GM06990 (cell line): ENCODE measurements at places on chromosomes 12 and 14.

DNA sequence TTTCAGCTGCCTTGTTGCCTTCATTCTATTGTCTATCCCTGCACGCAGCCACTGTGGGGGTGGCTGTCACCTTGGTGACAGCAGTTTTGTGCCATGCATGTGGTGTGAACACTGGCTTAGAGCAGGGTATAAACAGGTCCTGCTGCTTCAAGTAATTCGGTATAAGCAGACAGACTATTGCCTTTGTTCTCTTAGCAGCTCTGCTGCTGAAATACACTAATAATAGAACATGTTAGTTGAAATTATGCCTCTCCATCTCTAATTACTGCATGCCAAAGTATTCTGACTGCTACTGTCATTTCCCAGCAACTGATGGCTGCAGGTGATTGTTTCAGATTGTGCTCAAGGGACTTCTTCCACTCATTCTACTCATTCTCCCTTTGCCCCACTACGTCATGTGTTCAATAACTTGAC is 34.6 kb downstream of the PTPRO start:
- peak; percentile 6 for DNase-seq

DNA sequence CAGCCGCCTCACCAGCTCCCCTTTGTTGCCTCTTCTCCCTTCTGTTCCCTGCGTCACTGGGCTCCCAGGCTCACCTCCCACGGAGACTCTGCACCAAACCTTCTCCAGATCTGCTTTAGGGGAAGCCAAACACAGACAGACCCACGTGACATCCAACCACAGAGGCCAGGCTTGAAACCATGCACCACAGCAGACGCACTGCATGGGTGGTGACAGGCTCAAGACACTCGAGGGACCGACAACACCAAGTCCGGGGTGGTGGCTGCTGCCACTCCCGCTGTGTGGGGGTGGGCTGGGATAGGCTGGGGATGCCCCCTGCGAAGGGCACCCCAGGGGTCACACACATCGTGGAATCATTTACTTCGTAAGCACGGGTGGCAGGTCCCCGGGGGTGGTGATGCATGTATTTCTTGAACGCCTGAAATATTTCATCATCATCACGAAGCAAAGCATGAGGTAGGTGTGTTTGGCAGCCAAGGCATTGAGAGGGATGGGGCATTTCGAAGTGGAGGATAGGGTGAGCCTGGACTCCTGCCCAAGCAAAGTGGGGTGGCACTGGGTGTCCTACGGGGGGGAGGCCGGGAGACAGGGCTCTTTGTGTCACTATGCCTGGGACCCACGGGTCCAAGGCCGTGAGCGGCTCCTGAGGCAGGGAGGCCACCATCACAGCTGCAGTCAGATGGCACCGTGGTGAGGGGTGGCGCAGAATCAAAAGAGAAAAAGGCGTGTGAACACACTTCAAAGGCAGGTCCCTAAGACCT is 66.8 kb upstream of the RFLNA start:
- no peak for DNase-seq

DNA sequence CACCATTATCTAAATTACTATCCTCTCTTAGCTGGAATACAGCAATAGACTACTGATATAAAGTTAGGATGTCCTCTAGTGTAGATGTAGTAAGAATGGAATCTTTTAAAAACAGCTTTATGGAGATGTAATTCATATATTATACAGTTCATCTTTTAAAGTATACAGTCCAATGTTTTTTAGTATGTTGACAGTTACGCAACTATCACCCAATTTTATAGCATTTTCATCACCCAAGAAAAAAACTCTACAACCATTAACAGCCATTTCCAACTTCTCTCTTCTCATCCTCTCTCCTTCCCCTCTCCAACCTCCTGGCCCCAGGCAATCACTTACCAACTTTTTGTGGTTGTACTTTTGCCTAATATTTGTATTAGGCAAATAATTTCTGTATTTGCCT is 22.6 kb downstream of the EPYC start:
- DNase-seq, result no peak

GRCh38 chr12:27178255-27178654 is 65.8 kb upstream of the STK38L start:
- DNase-seq, result no peak

- peak; percentile 23 for DNase-seq
These were observed 1.7 kb downstream of the HSPA2 start for GRCh38 chr14:64541972-64542835.

GRCh38 chr14:51715742-51716141 is 64.0 kb downstream of the FRMD6 start:
- DNase-seq, result no peak
